Stimulated activated CD8-positive, alpha-beta memory T cell treated with anti-CD3 and anti-CD28 coated beads, Interleukin-2, amount 100 ng/mL, for 1 hour (primary cell): ENCODE measurements at places on chromosomes 3 and 15.

GRCh38 chr3:18888370-18888769, 259.9 kb upstream of the KCNH8 start:
- DNase-seq: no peak

DNA sequence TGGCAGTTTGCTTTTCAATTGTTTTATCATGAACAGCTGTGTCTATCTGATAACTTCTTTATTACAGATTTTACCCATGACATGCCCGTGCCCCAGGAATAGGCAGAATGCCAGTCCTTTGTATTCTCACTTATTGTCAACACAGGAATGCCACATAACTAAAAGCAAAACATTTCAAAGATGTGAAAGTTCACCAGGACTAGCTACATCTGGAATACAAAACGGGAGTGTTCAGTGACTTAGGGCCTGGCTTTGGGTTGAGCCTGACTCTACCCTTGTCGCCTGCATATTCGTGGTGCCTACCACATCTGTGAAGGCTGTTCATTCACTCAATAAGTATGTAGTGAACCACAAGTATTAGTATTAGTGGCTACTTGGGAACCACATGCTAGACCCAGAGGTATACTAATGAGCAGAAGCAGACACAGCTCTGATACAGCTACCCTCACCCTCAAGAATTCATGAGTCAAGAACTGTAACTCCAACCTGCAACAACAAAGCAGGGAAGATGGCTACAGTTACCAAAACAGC, 2.9 kb downstream of the TNFSF10 start:
- no peak for DNase-seq

DNA sequence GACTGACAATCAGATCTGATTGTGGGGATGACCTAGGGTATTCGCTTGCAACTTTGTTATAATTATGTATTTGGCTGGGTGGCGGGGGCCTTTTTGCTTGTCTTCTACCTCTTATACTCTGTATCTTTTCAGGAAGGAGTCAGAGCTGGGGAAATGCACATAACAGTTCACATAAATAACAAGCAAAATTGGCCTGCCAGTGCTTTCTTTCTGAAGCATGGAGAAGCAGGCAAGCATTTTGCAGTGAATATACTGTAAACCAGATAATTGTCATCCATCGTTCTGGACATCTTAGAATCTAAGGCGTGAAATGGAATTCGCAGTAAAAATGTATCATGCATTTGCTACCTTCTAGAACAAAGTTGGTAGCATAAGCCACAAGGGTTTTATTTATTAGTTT, 227.6 kb downstream of the CLSTN2 start:
- no peak for DNase-seq

DNA sequence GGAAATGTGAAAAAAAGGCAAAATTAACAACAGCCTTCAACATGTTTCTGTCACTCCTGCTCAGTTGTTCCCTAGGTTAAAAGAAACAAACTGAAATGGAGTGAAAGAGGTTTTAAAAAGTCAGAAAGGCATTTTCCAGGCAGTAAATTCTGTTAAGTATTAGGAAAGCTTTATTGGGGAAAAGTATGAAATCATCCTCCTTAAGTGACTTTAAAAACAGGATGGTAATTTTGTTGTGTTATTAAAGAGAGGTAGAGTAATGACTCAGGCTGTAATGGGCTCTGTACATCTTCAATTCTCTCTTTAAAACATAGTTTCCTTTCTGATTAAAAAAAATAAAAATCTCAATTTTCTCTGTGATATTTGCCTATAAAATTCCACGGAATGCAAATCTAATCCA, 81.1 kb downstream of the OTOL1 start:
- DNase-seq: no peak

GRCh38 chr3:130491431-130491830, 25.5 kb upstream of the COL6A6 start:
- DNase-seq: no peak

- DNase-seq: peak; percentile 56
These were observed 27.2 kb downstream of the LRRC2 start for GRCh38 chr3:46538803-46539442.

- no peak for DNase-seq
These were observed 25.0 kb downstream of the ADAM10 start for GRCh38 chr15:58724466-58724865.

GRCh38 chr3:42151596-42152168, 60.5 kb downstream of the TRAK1 start:
- no peak for DNase-seq

DNA sequence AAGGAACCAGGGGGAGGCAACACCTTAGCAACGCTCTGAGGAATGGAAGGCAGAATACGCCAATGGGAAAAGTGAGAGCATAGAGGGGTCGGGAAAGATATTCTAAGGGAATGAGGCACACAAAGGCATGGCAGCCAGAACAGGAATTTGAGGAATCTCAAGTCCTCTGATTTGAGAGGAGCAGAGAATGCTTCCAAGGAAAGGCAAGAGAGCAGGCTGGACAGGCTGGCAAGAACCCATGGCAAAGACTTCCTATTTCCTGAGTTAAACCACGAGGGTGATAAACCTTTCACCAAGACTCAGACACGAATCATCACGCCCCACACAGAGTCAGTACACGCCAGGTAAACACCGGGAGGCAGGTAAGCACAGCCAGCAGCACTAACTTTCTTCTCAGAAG, 109.8 kb downstream of the IGF2BP2 start:
- DNase-seq: no peak

GRCh38 chr15:27323801-27324200, 352.8 kb downstream of the GABRG3 start:
- no peak for DNase-seq

GRCh38 chr15:59371458-59372351, 966 bp downstream of the MYO1E start:
- DNase-seq: no peak

DNA sequence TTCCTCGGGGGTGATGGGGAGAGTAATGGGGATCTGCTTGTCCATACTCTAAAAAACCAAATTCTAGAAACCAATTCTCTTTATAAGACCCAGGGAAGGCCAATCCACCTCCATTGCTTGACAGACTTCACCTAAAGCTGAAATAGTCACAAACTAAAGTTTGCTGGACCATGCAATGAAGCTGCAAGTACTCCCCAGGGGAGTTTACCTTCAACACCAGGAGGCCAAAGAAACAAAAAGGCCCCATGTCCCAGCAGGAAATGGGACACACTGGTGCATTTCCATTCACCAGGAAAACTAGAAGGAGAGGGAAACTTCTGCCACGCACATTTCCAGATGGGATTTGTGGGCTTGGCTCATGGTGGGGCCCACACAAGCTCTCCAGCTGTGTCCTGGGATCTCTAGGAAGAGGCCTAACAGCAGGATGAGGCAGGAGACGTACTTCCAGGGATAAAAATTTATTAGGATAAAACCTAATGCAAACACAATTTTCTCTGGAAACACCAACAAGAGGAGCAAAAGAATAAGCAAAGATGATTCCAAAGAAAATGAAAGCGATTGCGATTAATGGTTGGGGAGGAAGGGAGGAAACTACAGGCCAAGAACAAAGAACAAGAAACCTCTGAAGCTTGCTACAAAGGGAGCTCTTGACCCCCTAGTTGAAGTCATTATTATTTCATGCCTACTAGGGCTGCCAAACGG, 238.0 kb upstream of the LRTM1 start:
- DNase-seq: no peak

GRCh38 chr3:132090921-132091320, 56.1 kb upstream of the CPNE4 start:
- no peak for DNase-seq

DNA sequence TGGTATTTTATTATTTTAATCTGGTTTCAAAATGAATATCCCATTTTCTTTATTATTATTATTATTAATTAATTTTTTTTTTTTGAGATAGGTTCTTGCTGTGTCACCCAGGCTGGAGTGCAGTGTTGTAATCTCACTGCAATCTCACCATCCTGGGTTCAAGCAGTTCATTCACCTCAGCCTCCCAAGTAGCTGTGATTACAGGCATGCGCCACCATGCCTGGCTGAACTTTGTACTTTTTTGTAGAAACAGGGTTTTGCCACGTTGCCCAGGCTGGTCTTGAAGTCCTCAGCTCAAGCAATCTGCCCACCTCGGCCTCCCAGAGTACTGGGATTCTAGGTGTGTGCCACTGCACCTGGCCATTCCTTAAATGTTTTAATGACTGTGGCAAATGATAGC, 28.6 kb downstream of the DAG1 start:
- no peak for DNase-seq

DNA sequence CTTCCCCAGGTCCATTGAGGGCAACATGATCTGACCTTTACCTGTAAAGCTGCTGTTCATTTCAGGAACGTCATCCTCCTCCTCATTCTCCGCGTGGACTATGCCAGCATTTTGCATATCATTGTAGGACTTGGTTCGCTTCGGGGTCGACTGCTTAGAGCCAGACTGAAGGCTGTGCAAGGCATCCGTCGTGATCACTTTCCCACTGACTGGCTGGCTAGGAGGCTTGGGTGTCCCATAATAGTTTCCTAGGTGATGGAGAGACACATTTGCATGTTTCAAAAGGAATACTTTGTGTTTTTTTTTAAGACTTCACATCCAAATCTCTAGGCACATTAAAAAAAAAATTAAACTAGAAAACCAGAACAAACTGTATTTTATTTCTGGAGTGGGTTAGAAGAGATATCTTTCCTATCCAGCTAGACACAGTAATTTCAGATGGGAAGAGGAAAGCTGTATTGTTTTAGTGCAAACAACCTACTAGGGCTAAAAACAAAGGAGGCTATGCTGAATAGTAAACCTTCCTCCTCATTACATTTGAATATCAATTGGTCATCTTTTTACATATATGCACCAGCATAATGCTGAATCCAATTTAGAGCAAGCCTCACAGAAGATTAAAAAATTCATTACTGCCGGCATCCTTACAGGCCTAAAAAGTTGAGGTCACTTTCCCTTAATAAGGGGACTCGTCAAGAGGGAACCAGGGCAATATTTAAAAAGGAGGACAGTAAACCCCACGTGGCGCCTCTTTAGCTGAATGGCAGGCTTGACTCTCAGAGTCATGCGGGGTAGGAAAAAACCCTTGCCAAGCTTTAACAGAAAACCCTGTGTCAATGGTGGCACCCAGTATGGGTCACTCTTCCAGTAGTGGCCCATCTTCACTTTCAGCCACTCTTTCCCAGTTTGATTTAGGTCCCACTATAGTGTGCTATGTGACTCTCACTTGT, 559.9 kb downstream of the MAGI1 start:
- no peak for DNase-seq

- DNase-seq: no peak
These were observed 47.1 kb downstream of the CHD2 start for GRCh38 chr15:92947071-92947730.

GRCh38 chr3:28575746-28576613, 227.4 kb upstream of the AZI2 start:
- DNase-seq: no peak

- DNase-seq: no peak
These were observed 40.4 kb upstream of the IQSEC1 start for GRCh38 chr3:13113346-13114330.

DNA sequence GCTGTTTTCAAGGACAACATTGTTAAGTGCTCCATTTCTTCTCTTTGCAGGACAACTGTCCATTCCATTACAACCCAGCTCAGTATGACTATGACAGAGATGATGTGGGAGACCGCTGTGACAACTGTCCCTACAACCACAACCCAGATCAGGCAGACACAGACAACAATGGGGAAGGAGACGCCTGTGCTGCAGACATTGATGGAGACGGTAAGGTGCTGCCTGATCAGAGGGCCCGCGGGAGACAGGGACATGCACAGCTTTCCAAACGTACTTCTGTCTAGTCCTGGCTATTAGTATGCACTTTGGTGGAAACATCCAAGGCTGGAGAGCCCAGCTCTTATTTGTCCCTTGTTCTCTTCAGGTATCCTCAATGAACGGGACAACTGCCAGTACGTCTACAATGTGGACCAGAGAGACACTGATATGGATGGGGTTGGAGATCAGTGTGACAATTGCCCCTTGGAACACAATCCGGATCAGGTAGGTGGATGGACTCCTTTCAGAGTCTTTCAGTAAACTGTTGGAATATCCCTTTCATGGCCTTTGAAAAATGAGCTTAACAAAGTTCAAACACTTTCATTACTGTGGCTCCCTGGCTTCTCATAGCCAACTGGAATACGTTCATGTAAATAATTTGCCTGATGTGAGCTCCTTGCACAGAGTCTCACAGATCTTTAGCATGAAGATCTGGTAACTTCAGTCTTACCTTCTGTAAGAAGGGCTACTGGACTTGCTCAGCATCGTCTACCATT, 10.4 kb downstream of the THBS1 start:
- no peak for DNase-seq

DNA sequence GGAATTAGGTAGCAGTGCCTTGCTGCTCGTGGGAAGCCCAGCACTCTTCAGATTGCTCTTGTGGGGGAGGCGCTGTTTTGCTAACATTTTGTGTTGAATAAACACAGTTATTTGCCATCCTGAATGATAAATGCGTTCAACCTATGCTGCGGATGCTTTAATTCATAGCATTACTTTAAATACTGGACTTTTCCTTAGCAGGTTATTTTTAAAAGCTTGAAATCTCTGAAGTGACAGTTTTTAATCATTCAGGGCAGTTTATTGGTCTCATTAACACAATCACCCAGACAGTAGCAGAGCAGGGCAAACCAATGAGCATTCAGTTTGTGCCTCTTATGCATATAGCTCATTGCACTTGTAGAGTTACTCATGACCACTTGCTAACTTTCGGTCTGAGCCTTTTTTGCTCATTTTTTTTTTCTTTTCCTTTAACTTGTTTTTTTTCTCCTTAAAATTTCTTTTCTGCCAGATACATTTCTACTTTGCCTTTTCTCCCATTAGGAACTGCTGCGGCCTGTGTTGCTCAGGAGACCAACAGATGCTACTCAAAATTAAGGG, 5.2 kb downstream of the CACNA2D3 start:
- DNase-seq: no peak

DNA sequence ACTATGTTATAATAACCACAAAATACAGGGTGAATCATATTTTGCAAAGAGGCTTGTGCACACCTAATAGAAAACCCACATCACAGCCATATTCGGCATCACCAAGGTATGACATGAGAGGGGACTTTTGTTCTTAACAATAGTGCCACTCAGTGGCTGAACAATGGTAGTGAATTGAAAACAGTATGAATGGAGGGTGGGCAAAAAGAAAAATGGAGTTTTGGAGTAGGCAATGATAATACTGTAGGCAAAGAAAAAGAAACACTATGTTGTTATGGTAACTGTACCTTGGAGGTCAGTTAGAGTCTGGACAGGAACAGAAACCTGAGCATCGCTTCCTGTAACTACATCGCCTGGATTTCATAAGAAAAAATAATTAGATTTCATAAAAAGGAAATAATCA, 348.6 kb downstream of the PLCL2 start:
- peak; percentile 1 for DNase-seq

GRCh38 chr3:87076946-87077345, 86.0 kb upstream of the VGLL3 start:
- DNase-seq: no peak
